NCI-H2081 (cell line): ENCODE measurements at places on chromosomes 6 and 20.

- peak; percentile 70 for DNase-seq
Observed at GRCh38 chr6:161439093-161439492, 165.2 kb upstream of the AGPAT4 start.

DNA sequence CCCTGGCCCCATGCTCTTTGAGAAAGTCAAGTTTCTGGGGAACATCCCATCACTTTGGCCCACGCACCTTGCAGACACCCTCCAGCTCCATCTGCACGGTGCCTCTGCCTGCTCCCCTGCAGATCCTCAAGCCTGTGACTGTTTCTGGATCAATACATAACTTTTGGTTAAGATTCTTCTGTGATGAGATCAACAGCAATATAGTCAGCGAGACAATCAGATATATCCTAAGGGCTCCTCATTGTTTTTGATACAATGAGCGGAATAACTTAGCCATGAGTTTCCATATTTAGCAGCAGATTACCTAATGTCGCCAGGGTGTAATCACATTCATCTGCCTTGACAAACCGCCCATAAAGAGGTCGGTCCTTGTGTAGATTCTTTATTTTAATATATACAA is 109.3 kb upstream of the MTHFD1L start:
- DNase-seq = no peak

DNA sequence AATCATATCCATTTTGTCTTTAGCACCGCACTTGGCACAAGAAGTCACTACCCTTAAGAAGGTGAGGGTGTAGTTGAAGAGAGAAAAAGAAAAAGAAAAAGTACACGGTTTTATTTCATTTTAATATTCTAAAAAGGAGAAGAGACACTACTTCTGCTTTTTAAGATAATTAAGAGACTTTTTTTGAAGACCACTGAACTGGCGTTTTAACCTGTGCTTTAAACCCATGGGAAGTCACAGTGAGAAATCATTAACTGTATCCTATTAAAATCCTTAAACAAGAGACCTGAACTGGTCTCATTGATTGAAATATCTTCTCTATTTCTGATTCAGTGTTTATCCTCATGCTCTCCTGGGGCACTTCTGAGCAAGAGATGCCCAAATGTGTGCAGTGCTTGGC is 243.5 kb downstream of the TMEM242 start:
- no peak for DNase-seq

GRCh38 chr20:5785146-5785545 is 34.9 kb downstream of the SHLD1 start:
- no peak for DNase-seq

- no peak for DNase-seq
Observed at GRCh38 chr6:7100072-7100752, 7.5 kb upstream of the RREB1 start.

DNA sequence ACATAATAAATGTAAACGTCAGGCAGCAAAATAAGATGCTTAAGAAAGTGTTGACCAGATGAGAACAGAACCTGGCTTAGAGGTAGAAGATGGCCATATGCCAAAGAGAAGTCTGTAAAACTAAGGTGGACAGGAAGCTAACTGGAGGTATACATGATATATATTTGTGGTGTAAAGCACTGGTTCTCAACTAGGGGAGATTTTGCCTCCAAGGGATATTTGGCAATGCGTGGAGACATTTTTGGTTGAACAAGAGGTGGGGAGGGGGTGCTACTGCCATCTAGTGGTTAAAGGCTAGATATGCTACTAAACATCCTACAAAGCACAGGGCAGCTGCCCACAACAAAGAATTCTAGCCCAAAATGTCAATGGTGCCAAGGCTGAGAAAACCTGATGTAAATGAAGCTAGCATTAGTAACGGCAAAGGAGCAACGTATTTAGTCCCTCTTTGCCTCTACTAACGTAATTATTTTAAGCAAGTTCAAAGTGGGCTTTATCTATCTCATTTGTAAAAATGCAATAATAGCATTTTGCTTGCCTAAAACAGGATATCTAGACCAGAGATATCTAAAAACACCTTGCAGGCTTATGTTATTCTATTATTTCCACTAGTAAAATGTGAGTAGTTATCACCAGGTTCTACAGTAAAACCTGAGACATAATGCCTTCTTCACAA is 182.6 kb downstream of the RNGTT start:
- peak; percentile 92 for DNase-seq

DNA sequence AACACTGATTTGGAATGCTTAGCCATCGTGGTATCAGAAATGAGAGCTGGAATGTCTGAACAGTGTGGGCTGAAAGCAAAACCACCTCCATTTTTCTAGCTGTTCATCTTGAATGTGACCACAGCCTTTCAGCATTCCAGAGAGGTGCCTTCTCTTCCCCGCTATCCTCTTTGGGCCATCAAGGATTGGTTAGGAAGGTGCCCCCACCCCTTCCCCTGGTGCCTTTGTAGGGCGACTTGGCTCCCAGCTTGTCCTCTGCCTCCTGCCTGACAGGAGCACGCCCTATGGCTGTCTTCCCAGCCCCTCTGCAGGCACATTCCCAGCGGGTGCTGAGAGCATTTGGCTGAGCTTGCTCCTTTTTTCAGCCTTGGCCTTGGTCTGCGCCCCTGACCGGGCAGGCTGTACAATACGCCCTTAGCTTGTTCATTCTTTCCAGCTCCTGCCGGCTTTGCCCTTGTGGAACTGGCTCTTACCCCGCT is 97.5 kb downstream of the ARMC2 start:
- DNase-seq = no peak

DNA sequence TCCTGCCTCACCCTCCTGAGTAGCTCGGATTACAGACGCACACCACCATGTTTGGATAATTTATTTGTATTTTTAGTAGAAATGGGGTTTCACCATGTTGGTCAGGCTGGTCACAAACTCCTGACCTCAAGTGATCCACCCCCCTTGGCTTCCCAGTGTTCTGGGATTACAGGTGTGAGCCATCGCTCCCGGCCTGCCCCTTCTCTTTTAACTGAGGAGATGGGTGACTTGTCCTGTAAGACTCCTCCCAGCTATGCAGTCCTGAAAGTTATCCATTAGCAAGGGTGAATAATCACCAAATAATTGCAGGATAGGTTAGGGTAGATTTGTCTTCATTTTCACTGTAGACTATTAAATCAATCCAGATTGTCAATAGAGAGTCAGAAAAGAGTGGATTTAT is 40.5 kb upstream of the JARID2 start:
- no peak for DNase-seq

DNA sequence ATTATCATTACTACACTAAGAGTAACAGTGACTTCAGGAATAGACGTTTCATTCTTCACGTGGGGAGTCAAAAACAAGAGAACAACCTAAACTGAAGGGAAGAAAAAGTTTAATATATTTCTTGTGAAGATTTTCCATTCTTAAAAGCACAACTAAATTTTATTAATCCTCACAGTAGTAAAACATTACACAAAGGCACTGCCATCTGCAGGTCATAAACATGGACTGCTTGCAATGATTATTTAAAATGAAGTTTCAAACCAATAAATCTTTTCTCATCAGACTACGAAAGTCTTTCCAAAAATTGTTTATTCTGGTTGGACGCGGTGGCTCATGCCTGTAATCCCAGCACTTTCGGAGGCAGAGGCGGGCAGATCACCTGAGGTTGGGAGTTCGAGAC is 2.6 kb downstream of the NCOA5 start:
- DNase-seq = no peak

- no peak for DNase-seq
Observed at GRCh38 chr6:147776631-147777213, 268.2 kb downstream of the SAMD5 start.

- DNase-seq = no peak
Observed at GRCh38 chr6:153942361-153942760, 96.7 kb upstream of the OPRM1 start.

DNA sequence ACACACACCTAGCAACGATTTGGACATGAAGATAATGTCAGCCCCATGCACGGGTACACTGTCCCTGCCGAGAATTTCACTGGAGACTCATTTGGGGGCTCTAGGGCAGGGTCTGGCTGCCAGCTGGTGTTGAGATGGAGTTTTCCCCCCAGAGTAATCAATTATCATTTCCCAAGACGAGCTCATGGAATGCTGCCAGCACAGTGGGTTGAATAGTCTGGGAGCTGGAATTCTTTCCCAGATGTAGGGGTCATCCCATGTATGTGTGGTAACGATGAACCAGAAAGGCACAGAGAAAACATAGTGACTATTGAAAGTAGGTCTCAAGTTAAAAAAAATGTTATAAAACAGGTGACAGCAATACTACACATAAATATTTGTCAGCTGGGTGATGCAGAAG is 579.9 kb downstream of the MAFB start:
- no peak for DNase-seq

DNA sequence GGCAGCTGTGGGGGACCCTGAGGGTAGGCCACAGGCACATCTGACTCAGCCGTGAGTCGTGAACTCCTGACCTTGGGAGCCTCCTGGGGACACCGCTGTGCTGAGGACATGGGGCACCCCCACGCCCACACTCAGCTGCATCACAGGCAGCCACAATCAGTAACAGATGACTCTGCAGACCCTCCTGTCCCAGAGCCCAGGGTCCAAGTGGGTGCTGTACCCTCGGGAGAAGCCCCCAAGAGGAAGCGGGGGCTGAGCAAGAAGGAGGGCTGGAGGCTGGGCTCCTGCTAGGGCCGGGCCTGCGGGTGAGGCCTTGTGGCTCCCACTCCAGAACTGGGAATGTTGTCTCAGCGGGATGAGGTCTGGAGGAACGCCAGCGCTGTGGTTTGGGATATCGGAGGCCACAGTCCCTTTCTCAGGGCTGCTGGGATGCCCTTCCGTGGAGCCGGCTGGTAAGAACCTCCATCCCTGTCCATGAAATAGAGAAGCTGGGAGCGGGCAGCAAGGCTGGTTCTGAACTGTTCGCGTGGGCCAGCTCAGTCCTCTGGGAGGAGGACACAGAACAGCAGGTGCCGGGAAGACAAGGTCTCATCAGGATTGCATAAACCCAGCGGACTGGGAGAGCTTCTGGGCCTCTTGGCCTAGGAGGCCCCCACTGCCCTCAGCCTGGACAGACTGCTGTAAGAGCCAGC is 3.1 kb upstream of the LAMA5 start:
- no peak for DNase-seq

GRCh38 chr6:31878726-31879125 is at the start of gene SLC44A4:
SLC44A4 (minus strand) TSS chr6:31878997; CDS start chr6:31878980, 17 bp downstream.
- DNase-seq = no peak

DNA sequence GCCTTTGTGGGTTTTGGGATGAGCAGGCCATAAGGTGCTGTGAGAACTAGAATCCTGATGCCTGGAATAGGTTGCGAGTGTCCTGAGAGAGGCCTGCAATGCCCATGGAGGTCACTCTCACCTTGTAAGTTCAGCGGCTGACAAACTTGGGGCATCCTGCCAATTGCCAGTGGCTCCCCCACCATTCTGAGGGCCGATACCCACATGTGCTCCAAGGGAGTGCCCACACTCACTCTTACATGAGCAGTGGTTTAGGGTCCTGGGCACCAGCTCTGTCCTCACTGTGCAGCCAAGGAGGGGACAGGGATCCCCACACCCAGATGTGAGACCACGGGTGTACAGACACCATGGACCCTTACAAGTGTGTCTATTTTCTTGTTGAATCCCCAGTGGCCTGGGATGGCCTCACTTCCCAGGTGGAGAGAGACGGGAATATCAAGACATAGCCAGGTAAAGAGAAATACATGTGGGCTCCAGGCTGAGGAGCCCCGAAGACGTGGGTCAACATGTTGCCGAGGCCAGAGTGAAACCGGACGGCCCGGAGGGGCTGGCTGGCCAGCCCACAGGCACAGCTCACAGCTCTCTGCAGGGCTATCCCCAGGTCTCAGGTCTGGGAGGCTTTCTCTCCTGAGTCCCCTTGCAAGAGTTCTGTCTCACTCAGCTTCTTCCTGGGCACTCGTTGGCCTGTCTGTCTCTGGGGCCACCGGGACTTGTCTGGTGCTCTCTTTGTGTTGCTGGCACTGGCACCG is 2.0 kb upstream of the CST9 start:
- DNase-seq = no peak

- DNase-seq = no peak
Observed at GRCh38 chr6:151075930-151076555, 163.7 kb upstream of the AKAP12 start.

GRCh38 chr6:72776456-72776855 is 154.6 kb downstream of the KCNQ5 start:
- DNase-seq = no peak

GRCh38 chr6:80641591-80641990 is 535.1 kb downstream of the BCKDHB start:
- DNase-seq = no peak

GRCh38 chr6:20711518-20711917 is 177.3 kb downstream of the CDKAL1 start:
- no peak for DNase-seq

GRCh38 chr6:55040102-55040848 is 134.0 kb upstream of the HCRTR2 start:
- DNase-seq = no peak

DNA sequence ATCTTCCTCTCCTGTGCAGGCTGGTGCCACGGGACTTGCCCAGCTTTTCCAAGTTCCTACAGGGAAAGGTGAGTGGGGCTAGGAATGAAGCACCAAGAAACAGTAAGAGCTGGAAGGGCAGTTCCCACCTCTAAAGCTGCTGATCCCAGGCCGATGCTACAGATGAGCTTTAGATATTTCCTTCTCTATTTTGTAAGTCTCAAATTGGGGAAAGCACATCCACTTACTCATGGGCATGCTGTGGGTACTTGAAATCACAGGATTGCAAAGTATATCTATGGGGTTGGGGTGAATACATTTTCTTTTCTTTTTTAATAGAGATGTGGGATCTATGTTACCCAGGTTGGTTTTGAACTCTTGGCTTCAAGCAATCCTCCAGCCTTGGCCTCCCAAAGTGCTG is 3.1 kb downstream of the ZBTB2 start:
- DNase-seq = no peak

DNA sequence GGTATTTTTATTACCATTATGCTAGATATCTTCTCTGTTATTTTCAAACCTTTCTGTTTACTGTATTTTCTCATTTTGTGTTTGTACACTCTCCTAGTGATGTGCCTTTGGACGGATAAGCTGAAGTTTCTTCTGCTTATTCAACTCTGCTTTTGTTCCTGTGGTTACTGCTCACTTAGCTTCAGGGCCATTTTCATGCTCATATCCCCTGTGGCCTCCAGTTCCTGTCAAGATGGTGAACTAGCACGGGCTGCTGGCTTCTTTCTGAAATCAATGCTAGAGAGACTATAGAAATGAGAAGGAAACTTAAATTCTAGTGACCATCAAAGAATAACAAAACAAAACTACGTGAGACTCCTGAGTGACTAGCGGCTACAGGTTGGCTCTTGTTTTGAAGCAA is 6.8 kb upstream of the CST8 start:
- DNase-seq = no peak
